ENCODE measurements at places on chromosomes 12 and 14.

DNA sequence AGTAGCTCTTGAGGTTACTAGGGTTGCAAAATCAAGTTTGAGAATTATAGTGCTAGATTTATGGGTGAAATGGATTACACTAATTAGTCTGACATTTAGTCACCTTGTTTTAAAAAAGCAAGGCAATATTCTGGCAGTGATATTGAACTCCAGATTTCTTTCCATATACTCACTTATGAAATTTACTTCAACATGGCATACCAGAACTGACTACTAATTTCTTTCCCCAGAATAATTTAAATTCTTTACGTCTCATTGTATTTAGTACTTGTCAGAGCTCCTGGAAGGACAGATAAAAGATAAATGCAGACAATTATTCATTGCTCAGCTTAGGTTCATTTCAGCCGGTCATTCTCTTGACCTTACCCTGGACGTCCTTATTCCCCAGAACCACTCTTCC is 24.3 kb downstream of the EMP1 start:
- no peak for DNase-seq

DNA sequence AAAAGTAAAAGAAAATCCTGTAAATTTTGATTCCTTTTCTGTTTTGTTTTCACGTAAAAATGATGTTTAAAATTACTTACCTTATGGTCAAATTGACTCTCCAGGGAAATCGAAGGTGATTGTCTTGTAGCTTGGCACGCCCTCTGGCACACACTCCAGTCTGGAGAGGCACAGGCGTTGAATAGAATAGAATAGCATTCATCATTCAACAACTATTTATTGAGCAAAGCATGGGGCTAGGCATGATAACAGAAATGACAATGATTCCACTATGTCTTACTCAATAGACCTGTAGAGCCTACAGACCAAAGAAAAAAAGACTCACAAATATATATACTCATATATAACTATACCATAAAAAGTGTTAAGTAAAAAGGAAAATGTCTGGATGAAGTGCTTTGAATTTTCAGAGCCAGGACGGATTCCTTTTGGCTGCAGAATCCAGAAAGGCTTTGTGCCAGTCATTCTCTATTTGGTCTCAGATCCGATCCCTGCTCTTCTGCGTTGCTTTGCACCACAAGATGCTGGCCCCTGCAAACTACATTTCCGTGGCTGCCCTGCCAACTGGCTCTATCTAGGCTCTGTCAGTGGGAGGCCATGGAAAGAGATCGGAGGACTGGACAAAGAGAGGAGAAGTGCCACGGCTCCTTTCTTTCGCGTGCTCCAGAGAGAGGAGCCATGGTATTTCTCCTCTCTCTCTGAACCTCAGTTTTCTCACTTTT is 231.8 kb downstream of the CRADD start:
- no peak for DNase-seq

GRCh38 chr14:58282925-58283593 is 15.3 kb upstream of the ARID4A start:
- no peak for DNase-seq

- DNase-seq: peak; percentile 41
These were observed 210.9 kb downstream of the MED13L start for GRCh38 chr12:116066381-116067230.

DNA sequence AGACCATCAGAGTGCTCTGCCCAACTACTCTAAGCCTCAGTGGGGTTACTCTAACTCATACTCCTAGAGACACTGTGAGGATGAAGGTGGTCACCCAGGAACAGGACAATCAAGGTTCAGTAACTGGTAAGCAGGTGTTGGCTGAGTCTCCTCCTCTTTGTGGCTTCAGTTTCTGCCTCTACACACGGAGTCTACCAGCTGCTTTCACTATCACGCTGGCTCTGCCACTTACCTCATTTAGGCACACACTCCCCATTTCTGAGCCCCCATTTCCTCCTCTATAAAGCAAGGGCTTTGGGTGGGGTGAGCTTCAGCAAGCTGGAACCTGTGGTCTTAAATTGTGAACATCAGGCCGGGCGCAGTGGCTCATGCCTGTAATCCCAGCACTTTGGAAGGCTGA is 7.3 kb upstream of the TCHP start:
- DNase-seq: no peak

- no peak for DNase-seq
These were observed 64.1 kb downstream of the KIAA0586 start for GRCh38 chr14:58491593-58491992.

DNA sequence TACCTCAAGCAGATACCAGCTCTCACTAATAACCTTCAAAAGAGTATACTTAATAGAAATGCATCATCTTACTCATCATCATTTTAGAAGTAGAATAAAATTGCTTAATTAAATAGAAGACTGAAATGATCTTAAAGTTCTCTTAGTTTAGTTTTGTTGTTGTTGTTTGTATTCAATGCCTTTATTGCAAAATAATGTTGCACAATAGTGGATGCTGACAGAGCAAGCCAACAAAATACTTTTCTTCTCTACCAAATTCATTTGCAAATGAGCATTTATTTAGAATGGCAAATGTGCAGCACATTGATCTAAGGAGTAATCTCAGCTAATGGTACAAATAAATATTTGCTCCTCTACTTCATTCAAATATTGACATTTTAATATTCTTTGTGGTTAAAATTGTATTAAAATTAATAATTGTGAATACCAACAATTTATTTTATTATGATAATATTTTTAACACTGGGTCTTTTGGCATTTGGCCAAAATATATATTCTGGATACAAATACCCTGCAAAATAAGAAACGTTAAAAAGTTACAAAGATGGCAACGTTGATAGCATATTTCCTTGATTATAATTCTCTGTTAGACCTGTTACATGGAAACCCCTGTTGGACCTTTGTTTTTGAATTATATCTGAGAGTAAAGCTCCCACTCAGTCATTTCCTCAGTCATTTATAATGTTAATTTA is 496.1 kb downstream of the RERGL start:
- DNase-seq: no peak

DNA sequence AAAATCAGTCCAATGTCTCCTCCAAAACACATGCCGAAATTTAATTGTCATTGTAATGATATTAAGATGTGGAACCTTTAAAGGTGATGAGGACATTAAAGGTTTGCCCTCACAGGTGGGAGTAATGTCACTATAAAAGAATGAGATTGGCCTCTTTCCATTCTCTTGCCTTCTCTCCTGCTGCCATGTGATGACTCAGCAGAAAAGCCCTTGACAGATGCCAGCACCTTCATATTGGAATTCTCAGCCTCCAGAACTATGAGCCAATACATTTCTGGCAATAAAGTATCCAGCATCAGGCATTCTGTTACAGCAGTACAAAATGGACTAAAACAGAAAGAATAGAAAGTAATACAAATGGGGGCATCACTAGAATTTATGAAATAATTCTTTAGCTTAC is 609.7 kb downstream of the SLC16A7 start:
- DNase-seq: no peak

DNA sequence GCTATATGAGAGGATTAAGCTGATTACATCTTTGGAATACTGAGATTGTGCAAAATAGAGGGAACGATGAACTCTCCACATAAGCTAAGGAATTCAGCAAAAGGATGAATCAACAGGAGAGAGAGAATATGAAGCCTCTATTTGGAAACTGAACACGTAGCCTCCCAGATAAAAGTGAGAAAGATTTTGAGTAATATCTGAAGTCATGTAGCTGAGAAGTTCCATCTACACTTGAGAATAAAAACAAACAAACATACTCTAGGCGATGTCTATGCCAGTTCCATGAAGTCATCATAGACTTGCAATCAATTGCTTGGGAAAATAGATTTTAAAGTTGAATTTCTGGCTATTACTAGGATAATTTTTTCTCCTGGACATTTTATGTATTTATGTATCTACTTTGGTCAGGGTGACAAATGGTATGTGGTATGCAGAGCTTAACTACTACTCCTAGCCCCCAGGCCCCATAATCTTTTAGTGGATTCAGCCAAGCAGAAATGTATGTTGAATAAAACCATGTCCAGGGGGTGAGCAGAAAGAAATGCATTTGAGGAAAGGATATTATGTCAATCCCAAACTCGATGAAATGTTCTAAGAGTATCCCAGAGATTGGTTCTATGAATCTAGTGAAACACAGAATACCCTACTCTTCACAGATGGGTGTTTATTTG is 627.4 kb downstream of the DIO2 start:
- no peak for DNase-seq

- no peak for DNase-seq
These were observed 55.8 kb upstream of the ARHGAP5 start for GRCh38 chr14:32021341-32021740.

DNA sequence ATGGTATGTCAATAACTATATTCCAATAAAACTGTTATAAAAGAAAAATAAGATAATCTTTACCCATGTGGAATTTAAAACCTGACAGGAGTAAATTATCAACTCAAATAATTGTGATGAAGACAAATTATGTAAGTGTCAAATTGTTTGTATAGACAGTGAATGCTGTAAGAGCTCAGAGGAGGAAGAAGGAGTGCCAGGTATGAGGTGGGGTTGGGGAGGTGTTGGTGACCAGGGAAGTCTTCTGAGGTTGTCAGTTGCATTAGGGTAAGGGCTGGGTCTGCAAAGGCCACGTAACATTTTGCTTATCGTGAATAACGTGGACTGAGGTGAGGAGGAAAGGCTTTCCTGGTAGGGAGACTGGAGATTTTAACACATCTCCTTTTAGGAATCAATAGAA is 2.5 kb upstream of the MAX start:
- no peak for DNase-seq

- DNase-seq: no peak
These were observed 17.9 kb downstream of the PLD4 start for GRCh38 chr14:104942586-104942985.

DNA sequence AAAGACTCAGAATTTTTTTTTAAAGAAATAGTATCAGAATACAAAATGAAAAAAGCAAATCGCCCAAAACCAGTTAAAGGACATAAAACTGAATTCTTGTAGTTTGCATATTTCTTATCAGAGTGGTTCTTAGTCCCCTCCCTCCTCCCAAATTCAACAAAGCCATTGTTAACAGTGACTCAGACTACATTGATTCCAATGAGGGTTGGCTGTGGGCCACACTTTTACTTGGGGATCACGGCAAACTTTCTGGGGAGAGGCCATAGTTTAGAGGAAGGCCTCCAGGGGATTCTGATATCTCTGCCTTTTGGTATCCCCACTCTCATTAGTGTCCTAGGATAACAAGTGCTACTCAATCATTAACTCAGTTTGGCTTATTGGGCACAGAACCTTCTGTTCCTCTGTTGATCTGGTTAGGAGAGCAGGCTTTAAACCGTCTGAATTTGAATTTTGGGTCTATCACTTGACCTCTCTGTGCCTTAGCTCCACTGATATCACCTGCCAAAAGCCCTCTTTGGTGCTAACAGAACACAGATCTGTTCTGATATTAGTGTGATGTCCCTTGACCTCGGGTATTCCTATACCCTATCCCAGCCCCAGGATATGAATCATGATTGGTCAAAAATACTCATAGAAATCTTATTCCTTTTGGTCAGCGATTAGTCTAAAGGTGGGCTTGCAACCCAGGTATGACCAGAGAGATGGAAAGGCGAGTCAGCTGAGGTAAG is 45.2 kb upstream of the APPL2 start:
- no peak for DNase-seq

DNA sequence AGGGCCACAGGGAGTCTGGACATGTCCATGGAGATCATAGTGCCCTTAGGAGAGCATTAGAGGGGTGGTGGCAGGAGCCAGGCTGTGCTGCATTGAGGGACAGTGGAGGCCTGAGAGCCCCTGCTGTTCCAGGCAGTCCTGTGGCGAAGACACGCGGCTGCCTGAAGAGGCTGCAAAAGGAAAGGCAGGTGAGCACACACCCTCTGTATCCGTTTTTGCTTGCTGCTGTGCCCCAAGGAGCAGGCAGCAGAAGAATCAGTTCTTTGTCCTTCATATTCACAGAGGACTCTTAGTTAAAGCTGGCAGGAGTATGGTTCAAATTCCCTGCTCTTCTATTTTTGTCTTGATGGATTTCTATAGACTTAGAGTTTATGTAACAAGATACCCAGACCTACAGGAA is 4.5 kb downstream of the SLC35E3 start:
- no peak for DNase-seq

DNA sequence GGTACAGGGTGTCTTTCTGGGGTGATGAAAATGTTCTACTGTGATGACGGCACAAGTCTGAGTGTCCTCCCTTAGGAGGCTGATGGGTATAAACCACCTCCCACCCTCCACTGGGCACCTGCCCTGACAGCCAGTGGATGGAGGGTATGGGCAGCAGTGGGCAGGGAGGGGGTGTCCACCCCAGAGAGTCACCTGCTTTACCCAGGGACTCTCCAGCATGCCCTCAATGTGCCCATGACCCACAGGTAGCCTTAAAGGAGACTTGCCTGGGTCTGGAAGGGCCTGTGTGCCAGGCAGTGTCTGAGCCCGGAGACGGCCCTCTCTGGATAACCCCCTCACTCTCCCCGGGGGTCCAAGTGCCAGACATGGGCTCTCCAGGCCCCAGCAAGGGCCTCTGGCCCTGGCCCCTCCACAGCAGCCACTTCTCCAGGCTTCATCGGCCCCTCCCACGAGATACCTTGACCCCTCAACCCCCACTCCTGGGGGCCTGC is 38.8 kb downstream of the CCNK start:
- no peak for DNase-seq

- DNase-seq: no peak
These were observed 199.7 kb upstream of the ATXN7L3B start for GRCh38 chr12:74337951-74338350.

DNA sequence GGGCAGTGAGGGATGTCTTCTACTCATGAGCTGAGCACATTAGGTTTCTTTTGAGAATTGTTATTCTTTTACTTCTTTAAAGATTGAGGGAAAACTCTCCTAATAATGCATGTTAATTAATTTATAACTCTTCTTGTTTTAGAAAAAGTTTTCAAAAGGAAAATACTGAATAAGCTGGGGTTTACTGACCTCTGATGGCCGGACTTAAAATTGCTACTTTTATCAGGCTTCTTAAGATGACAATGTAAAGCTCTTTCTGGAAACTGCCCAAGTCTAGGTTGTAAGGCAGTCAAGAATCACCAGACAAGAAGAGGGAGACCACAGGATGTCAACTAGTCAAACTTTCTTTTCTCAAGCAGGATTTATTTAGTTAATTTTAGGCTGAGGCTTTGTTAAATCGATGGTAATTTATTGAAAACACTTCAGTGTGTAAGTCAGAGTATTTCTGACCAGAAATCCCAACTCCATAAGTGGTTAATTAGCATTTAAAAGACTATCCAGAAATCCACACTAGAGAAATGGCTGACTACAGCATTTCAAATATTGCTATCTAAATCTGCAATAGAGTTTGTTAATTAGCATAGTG is 82.1 kb downstream of the AVPR1A start:
- DNase-seq: no peak

DNA sequence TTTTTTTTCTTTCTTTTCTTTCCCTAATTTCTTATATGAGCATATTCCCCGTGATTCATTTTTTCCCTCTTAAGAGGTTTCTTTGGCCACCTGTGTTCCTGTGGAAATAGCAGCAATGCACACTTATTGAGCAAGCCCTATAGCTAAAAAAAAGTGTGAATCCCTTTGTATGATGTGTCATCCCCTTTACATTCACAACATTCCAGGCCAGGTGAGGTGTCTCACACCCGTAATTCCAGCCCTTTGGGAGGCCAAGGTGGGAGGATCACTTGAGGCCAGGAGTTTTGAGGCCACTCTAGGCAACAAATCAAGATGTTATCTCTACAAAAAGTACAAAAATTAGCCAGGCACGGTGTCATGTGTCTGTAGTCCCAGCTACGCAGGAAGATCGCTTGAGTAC is 700.4 kb upstream of the TBX3 start:
- no peak for DNase-seq

Measured in stimulated activated CD4-positive, alpha-beta T cell treated with anti-CD3 and anti-CD28 coated beads, Interleukin-12 subunit alpha, Interleukin-12 subunit beta, amount 100 ng/mL, for 48 hours (primary cell).